SHP77 (cell line): ENCODE measurements at places on chromosomes 2 and 18.

DNA sequence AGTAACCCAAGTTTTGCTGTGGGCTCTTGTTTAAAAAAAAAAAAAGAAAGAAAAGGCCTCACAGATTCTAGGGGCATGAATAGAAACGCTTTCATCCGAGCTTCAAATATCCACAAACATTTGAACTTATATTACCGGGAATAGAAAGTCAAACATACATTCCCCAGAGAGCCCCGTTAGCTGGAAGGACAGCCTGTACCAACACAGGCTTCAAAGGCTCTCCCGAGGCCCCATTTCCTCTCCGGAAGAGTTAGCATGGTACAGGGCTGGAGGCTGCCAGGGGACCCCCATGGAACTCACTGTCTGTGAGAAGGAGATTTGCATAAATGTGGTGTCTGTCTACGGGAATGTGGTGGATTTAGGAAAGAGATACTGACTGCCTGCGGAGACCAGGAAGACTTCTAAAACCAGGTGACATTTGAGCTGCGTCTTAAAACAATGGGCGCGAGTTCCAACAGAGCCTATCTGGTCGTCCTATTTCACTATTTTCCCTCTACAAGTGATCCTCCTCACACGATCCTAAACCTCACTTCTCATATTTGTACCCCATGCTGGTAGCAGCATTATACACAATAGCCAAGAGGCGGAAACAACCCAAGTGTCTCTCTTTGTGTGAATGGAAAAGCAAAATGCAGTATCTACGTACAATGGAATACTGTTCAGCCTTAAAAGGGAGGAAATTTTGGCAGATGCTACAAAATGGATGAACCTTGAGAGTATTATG lies 820 bp upstream of the MATN3 start:
- DNase-seq = no peak

- DNase-seq = peak; percentile 83
These were observed at the start of gene SLC35F5 for GRCh38 chr2:113756355-113757137. TSS of gene SLC35F5 (minus strand) at chr2:113756642. CDS start at chr2:113756409, 233 bp downstream.

GRCh38 chr2:118861731-118862130 lies 14.3 kb upstream of the EN1 start:
- DNase-seq = no peak

GRCh38 chr2:216002101-216002678 lies 11.2 kb downstream of the MREG start:
- no peak for DNase-seq

- no peak for DNase-seq
These were observed 38.8 kb downstream of the PRKCE start for GRCh38 chr2:45690231-45690630.

DNA sequence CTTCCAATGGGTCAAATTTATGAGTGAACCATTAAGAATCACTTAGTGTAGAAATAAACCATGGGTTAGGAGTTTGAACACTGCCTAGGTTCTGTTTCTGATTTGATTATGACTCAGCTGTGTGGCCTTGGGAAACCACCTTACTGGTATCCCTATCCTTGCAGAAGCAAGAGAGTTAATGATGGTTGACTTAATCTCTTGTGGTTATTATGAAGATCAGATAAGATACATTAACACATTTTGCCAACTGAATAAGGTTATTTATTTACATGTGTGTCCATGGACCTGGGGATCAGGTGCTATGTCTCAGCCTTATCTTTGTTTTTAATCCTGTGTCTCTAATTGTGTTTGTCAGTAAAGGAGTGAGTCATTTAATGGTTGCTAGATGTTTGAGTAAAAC lies 5.4 kb upstream of the KCNJ13 start:
- no peak for DNase-seq

DNA sequence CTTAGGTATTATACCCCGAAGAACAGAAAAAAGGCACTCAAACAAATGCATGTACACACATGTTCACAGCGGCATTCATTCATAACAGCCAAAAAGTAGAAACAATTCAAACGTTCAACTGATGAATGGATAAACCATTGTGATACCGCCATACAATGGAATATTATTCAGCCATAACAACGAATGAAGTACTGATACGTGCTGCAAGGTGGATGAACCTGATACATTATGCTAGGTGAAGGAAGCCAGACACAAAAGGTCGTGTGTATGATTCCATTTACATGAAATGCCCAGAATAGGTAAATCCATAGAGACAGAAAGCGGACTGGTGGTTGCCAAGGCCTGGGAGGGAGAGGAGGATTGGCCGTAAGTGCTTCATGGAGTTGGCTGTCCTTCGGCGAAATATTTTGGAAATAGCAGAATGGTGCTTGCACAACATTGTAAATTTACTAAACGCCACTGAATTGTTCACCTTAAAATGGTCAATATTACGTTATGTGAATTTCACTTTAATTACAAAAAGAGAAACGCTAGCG lies 750 bp upstream of the RMP24 start:
- no peak for DNase-seq

DNA sequence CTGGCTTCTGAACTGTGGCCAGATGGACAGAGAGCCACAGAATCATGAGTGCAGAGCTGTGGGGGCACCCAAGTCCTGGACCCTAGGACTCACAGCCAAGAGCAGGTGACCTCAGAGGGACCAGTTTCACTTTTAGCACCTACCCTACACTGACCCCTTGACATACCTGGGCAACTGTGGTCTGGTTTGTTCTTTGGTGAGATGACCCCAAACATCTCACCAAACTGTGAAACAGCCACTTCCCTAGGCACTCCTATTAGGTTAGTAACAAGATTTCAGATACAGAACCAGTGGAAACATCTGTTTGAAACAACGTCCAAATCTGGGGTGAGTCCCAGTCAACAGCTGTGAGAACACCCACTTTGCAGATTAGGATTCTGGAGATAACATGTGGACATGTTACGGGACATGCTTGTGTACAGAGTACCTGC lies 1.9 kb upstream of the ZFP36L2 start:
- DNase-seq = no peak

- DNase-seq = no peak
These were observed 97.1 kb downstream of the SH3RF3 start for GRCh38 chr2:109226128-109226527.

- no peak for DNase-seq
These were observed 305.7 kb downstream of the AGPS start for GRCh38 chr2:177698281-177698680.

GRCh38 chr2:159072795-159073194 lies 104.4 kb downstream of the TANC1 start:
- no peak for DNase-seq

DNA sequence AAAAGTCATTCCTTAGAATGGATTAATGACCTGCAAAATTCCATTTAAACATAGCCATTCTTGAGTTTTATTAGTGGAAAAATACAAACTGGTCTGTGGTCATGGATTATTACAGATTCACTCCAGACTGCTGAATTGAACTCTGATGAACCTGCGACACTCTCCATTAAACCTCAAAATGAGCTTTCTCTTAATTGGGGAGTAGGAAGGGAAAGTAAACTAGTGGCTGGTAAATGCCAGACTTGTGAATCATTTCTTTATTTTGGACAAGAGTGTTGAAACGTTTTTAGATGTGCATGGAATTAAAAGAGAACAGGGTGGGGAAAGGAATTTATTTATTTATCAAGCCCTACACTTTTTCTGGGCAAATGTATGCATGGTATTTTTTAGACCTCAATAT lies 321.2 kb upstream of the FANCL start:
- no peak for DNase-seq

DNA sequence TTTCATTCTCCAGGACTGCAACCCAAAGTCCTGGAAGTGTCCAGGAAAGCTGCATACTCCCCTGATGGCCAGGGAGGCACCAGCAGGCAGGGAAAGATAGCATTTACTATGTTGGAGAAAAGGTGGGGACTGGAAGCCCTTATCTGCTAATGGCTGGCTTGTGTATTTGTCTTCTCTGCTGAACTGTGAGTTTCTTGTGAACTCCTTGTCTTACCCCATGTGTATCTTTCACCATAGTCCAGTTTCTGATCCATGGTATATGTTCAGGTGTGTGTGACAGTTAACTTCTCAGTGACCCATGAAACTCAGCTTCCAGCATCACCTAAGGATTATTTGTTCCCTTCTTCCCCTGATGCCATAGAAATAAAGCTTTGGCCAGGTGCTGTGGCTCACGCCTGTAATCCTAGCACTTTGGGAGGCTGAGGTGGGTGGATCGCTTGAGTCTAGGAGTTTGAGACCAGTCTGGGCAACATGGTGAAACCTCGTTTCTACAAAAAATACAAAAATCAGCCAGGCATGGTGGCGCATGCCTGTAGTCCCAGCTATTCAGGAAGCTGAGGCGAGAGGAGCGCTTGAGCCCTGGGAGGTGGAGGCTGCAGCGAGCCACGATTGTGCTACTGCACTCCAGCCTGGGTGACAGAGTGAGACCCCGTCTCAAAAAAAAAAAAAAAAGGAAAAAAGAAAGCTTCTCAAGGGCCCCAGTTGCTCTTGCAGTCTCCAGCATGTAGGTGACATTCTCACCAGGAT lies 112.8 kb upstream of the MAP4K3 start:
- DNase-seq = no peak

GRCh38 chr18:38067821-38068220 lies 502.2 kb upstream of the CELF4 start:
- no peak for DNase-seq

DNA sequence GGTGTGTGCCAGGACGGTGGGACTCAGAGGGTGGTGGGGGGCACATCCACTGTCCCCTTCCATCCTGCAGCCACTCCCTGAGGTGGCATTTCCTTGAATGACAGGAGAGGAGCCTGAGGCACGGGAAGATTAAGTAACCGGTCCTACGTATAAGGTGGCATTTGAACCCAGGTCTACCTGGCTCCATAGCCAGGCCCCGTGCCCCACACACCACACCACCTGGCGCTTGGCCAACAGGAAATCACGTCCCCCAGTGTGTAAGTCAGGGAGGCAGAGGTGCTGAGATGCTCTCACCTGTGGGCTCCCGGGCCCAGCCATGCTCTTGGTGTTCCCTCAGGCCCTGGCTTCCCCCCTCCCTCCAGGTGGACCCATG lies 53.7 kb downstream of the HPCAL1 start:
- DNase-seq = no peak

- no peak for DNase-seq
These were observed 1559.3 kb upstream of the ZEB2 start for GRCh38 chr2:146079216-146079615.

GRCh38 chr18:61889541-61889940 lies 3.3 kb downstream of the RNF152 start:
- no peak for DNase-seq
